ENCODE measurements at places on chromosomes 7 and 10.

- DNase-seq = no peak
Measured at GRCh38 chr10:65040796-65041195, 1519.6 kb downstream of the REEP3 start.

- no peak for DNase-seq
Measured at GRCh38 chr10:97043563-97043855, 142.2 kb downstream of the SLIT1 start.

GRCh38 chr7:907158-907980, 31.0 kb downstream of the GET4 start:
- no peak for DNase-seq

DNA sequence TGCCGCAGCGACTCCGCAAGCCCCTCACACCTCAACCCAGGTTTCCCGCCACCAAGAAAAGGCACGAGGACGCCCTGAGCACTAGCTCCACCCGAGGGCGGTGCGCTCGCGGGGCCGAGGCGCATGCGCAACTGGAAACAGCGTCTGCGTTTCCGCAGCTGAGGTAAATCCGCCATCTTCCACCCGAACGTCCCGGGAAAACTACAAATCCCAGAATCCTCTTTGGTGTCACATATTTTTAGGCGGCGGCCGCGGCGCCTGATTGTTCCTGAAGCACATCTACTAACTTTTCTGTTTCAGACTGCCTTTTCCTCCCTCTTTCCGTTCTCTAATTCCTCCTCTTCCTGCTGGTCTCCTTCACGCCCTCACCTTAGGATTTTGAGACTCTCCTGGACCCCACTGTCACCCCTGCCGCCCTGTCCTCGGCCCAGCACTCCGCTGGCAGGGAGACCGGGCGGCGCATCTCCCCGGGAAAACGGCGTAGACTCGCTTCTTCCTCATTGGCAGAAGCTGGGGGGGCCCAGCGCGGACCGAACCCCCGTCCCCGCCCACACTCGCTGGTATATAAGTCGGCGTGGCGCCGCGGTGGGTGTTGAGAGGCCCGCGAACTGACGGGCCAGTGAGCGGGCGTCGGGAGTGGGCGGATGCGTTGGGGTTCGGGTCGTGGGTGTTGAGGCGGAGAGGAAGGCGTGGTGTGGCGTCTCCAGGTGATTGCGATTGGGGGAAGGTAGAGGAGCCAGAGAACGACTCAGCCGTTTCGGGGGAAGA, at the start of gene ZCWPW1:
ZCWPW1 (minus strand) TSS at position 505 of the 768 bp plus-strand sequence. CDS start 8,054 bp downstream, outside the sequence.
- DNase-seq = peak; percentile 95

- no peak for DNase-seq
Measured at GRCh38 chr10:22647244-22647643, 67.1 kb downstream of the PIP4K2A start.

DNA sequence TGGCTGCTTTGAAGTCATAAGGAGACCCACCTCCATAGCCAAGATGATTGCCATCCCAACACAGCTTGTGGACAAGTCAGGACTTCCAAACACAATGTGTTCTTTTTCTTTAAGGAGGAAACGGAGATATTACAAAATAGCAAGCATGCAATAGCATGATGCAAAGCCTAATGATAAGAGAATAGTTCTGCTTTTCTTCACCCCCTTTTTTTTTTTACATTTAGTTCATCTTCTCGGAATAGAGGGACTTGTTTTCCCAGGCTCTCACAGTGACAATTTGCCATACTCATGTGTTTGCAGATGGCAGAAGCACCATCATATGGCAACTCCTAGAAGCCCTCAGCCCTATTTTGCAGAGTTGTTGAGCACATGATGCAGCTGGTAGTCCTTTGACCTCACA, 119.8 kb downstream of the ITGB8 start:
- DNase-seq = no peak

DNA sequence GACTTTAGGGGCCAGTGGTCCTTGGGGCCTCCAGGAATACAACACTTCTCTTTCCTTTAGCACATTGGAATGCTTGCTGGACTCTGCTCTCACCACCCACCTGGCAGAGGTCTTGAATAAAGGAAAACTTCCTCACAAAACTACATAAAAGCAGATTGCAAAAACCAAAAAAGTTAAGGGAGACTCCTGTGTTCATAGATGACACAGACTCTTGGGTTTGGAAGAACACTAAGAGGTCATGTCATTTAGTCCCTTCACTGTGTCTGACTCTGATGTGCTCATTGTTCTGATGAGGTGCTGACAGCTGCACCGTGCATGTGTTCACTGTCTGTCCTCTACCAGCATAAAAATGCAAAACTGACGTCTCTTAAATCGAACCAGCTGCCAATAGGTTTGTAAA, 11.4 kb downstream of the BLNK start:
- no peak for DNase-seq

GRCh38 chr10:88238615-88238914, 344.6 kb downstream of the RNLS start:
- no peak for DNase-seq

DNA sequence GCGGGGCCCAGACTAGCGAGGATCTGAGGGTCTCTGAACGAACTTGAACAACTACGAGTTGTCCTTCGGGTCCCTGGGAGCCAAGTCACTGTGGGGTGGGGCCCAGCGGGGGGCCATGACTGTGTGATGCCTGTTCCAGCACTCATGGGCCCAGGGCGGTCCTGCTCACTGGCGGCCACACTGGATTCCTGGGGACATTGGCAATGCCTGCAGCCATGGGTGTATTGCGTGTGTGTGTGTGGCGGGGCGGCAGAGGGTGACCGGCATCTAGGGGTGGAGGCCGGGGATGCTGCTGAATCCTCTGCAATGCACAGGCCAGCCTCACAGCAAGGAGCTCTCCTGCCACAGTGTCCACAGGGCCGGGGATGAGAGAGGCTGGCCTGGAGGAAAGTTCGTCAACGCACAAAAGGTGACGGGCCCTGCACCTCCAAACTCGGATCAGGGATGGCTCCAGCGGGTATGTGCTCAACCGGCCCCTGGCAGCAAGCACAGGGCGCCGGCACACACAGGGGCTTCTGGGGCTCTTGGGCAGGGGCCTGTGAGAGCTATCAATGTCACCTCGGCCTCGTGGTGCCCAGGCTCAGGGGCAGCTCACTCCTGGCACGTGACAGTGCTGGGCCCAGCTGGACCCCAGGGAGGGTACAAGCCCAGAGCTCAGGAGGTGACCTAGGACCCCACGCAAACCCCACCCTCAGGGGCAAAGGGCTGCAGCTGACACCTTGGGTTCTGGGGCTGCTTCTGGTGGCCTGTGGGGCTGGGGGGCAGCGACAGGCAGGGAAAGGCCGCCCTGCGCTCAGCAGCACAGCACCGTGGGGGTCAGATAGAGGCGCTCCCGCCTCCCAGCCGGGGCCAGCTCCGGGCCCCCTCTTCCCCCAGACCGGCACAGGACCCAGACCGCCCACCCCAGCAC, 27.9 kb downstream of the PAPOLB start:
- DNase-seq = no peak

DNA sequence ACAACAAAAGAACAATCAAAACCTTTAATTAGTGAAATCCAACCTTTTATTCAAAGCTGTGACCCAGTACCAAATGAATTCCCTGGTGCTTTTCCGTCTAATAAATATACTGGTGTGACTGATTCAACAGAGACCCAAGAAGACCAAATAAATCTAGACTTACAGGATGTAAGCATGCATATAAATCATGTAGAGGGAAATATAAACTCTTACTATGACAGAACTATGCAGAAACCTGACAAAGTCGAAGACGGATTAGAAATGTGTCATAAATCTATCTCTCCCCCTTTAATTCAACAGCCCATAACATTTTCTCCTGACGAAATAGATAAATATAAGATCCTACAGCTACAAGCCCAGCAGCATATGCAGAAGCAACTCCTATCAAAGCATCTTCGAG, 540.6 kb upstream of the TEX47 start:
- no peak for DNase-seq

DNA sequence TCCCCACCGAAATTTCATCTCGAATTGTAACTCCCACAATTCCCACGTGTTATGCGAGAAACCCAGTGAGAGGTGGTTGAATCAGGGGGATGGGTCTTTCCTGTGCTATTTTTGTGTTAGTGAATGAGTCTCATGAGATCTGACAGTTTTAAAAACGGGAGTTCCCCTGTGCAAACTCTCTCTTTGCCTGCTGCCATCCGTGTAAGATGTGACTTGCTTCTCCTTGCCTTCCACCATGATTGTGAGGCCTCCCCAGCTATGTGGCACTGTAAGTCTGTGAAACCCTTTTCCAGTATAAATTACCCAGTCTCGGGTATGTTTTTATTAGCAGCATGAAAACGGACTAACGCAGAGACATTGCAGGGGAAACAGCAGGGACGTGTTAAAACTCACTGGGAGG, 5.3 kb upstream of the OLAH start:
- DNase-seq = no peak

- DNase-seq = no peak
Measured at GRCh38 chr10:3787816-3788215, 2.8 kb upstream of the KLF6 start.

DNA sequence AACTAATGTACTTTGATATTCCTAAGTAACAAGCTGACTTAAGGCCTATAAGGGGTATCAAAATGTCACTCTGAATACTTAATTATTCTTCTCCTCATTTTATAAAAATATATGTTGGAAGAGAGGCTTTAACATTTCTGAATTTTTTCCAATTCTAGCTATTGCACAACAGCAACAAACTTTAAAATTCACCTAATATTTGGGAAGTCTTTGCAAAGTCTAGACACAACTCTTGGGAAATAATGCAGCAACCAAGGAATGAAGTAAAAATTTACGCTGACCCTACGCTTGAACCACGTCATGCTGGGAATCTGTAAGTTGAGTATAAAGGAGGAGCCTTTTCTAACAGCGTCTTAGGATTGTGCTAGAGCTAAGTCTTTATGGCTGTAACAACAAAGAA, 243.9 kb upstream of the IMMP2L start:
- DNase-seq = no peak

GRCh38 chr7:77430927-77431326, 14.8 kb upstream of the GSAP start:
- no peak for DNase-seq

DNA sequence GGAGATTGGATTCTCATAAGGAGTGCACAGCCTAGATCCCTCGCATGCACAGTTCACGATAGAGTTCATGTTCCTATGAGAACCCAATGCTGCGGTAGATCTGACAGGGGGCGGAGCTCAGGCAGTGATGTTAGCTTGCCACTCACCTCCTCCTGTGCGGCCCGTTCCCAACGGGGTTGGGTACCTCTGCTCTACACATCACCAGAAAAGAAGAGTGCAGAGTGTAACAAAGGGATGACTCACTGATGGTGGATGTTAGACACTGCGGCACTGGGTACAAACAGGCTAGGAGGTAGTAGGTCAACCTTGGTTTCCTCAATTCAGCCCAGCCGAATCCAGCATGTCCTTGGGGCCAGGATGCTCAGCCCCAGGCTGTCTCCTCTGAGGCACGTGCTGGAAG, 66.8 kb upstream of the CHST15 start:
- DNase-seq = no peak

- no peak for DNase-seq
Measured at GRCh38 chr10:102431452-102432124, 786 bp downstream of the CUEDC2 start.

DNA sequence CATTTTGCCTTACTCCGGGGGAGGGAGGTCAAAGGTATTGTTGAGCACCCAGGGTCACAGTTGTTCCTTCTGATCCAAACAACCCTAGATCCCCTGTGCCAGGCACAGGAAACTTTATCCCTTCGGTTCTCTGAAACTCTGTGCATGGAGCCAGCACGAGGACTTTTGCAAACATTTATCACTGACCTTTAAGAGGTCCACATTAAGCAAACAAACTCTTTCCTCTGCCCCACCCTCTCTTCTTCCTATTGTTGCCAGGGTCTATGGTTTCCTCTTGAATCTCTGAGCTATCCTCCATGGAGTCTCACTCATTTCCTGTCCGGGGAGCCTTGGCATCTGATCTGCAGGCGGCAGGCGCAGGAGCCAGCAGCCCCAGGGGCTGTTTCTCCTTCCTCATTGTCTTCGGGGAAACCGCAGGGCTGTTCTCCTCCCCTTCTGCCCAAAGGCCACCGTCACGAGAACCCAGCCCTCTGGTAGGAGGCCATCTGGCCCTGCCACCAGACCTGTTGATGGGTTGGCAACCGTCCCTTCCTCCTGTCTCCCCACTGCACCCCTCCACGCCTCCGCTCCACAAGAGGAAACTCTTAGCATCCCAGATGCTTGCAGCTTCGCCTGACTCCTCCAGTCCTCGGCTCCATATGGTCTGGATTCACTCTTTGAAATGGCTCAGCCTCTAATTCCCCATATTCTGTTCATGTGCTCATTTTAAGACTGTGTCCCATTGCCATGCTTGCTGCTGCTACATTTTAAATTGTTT, 327.3 kb upstream of the NRP1 start:
- DNase-seq = no peak

GRCh38 chr7:121914676-121915279, 41.8 kb downstream of the PTPRZ1 start:
- DNase-seq = no peak

- no peak for DNase-seq
Measured at GRCh38 chr10:48536916-48537890, 67.7 kb downstream of the ARHGAP22 start.

DNA sequence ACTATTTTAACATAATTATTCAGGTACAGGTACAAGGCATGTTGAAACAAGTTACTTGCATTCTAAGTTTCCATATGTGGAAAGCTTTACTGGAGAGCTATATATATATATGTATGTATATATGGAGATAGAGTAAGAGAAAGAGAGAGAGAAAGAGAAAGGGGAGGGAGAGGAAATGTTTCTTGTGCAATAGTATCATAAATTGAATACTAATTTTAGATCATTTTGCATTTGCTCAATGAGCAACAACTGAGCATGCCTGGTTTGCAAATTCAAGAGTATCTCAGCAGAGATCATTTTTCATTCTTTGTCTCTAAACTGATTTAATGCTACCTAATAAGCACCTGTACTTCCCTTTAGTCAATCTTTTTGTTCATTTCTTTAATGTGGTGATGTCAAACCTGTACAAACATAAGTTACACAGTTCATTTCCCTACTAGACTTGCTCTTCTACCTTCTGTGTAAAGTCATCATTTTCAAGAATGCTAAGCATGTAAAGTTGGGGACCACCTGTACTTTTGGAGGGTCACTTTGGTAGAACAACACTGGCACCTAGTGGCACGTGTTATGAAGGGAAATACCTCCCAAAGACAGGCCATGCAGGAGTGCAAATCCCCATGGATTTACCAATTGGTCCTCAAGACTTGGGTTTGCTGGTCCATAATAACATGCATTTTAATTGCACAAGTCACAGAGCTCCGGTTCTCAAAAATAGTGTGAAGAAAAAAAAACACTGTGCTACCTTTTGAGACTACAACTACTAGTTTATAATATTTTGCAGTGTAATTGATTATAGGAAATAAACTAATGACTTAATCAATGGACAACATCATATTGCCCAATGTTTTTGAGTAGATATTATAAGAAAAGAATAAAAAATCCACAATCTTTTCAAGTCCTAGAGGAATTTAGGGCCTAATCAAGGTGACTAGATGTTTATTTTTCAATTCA, 431.2 kb upstream of the IGFBP3 start:
- DNase-seq = no peak

GRCh38 chr10:59757966-59758365, 4.7 kb upstream of the MRLN start:
- DNase-seq = no peak

GRCh38 chr10:11319990-11320602, 291.4 kb downstream of the USP6NL start:
- no peak for DNase-seq
